Skeletal muscle cell (primary cell): ENCODE measurements at places on chromosomes 6 and 20.
A peak's percentile ranks its signal among the peaks of the same experiment; 100 is the strongest.

- DNase-seq = no peak
Observed at GRCh38 chr20:6024768-6025167, 29.1 kb downstream of the LRRN4 start.

- peak; percentile 85 for DNase-seq
Observed at GRCh38 chr20:51354191-51354768, 188.2 kb downstream of the NFATC2 start.

DNA sequence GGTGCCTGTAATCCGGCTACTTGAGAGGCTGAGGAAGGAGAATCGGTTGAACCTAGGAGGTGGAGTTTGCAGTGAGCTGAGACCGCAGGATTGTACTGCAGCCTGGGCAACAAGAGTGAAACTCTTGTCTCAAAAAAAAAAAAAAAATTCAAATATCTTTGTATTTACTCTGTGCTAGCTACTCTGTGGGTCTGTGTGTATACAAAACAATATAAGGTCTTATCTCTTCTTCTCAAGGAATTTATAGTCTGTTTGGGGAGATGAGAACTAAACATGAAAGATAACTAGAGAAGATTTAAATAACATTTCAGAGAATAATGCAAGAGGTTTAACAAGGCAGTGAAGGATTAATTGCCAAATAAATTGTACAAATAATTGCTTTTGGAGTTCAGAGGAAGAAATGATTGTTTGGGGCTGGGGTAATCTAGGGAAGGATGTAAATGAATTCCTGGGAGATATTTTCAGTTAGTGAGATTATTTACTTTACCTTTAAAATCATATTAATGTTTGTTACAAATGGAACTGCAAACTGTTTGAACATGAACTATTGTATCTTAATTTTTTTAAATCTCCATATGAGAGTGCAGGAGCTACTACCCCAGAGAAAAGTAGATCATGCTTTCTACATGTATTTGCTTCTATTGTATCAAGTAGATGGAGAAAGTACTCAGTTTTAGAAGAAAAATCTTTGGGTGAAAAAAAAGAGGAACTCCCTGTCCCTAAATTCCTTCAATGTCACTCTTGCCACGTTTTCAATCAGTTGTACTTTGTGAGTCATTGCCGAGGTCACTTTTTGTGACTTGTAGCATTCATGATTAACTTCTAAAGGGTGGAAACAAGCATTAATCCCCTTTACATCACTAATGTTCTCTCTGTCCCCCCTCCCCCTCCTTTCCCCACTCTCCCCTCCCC lies 39.0 kb downstream of the NCOA3 start:
- DNase-seq = no peak

DNA sequence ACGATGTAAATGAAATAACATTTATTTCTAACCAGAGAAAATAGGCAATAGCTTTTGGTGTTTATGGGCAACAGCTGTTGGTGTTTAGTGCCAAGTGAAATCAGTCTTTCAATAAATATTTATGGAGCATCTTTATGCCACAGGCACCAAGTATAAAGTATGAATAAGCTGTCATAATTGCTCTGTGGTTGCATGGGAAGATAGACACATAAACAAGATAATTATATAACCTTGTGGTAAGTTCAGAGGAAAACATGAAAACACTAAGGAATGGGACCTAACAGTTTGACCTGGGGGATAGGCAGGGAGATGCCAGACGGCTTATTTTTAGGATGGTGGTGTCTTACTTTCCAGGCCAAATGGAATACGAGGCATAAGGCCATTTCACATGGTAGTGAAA lies 110.9 kb downstream of the GFRAL start:
- no peak for DNase-seq

GRCh38 chr6:27441001-27441400 lies 31.9 kb downstream of the ZNF184 start:
- no peak for DNase-seq

- DNase-seq = no peak
Observed at GRCh38 chr6:88177961-88178464, 11.9 kb upstream of the CNR1 start.

- no peak for DNase-seq
Observed at GRCh38 chr6:40290816-40291215, 296.3 kb downstream of the LRFN2 start.

DNA sequence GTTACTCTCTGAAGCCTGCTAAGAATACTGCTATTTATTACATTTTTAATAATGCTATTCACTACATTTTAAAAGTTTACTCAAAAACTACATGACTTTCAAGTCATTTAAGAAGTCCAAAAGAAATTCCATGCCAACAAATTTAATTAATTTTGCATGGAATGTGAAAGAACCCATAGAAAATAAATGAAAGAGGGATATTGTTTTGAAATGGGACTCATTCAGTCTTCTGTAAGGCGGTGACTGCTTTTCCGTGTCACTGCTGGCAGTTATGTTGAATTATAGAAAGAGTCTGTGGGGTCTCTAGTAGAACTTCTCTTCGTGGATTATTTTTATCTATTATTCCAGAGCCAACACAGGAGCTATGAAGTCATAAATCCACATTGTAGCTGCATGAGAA lies 211.2 kb downstream of the LAMA2 start:
- no peak for DNase-seq

DNA sequence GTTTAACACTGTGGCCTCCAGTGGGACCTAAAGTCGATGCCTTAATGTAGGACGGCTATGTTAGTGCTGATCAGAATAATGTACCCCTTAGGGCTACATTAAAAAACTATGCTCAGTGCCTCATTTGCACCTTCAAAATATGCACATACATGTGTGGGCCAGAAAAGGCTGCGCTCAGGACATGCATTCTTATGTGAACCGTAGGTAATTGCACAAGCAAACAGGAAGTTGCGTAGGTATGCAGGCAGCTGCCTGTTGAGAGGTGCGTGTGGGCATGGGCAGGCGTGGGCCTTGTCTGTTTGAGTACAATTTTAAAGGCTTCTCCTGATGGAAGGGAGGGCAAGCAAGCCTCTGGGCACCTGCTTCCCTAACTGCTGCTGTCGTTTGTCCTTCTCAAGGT lies 116.2 kb upstream of the JAG1 start:
- no peak for DNase-seq

DNA sequence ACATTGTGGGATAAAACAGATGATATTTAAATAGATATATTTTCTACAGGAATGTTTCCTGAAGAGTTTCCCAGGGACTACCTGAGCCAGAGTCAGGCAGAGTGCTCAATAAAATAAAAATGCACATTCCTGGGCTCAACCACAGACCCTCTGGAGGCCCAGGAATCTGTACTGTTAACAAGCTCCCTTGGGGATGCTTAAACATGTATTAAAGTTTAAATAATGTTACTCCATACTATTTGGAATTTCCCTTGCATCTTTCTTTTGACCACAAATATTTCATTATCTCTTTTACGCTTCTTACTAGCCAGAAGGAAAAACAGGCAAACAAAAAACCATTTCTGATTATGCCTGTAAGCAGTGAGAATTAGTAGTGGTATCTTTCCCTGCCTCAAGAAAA lies 42.3 kb downstream of the GPR63 start:
- DNase-seq = no peak
